ENCODE measurements at places on chromosomes 7 and 10.

GRCh38 chr7:144011458-144012230 is 11.5 kb downstream of the OR6B1 start:
- no peak for DNase-seq

- DNase-seq = no peak
Observed at GRCh38 chr7:155124706-155125105, 54.6 kb downstream of the HTR5A start.

DNA sequence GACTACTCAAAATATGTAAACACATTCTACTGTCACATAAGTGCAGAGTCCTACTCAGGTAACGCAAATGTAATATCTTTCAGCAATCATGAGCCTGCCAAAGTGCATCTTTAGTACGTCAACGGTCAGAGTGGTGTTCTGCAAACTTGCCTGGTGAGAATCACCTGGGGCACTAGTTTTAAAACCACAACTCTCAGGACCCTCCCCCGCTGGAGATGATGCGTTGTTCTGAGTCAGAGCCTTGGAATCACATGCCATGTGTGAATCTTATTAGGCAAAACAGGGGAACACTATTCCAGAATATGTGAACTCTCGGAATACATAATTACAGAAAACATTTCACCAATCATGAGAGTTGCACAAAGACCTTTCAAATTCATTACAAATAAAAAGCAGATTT is 115.7 kb downstream of the TPK1 start:
- no peak for DNase-seq

- no peak for DNase-seq
Observed at GRCh38 chr7:112110175-112110574, 96.0 kb downstream of the DOCK4 start.

DNA sequence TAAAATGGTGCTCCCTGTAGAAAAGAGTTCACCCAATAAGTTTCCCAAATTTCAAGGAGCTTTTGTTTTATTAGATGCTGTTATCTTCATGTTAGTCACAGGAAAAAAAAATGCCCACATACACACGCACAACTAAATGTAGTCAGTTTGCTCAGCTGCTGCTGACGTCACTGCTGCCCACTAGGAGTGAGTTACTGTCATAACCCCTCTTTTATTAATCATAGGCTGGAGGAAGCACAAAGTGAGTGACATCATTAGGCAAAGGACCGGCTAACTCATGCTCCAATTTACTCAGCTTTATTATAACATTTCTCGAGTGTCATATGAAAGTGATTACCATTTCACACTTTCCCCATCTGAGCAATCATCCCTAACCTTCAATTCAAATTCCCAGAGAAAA is 6.7 kb upstream of the INHBA start:
- peak; percentile 26 for DNase-seq

GRCh38 chr7:48144291-48144768 is 26.9 kb upstream of the ABCA13 start:
- peak; percentile 88 for DNase-seq

DNA sequence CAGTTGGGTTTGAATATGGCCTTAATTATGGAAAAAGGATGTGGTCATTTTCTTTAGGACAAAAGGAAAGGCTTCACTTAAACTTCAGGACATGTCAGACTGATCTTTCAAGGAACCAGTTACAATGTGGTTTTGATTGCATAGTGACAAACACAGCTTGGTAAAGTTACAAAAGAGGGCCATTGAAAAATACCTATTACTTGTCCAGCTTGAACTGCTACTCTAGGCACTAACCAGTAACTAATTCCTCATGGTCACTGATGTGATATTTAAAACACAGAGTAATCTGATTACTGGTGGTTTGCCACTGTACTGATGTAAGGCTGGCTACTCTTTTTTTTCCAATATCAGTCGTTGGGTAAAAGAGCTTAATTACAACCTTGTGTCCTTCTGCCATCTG is 22.6 kb downstream of the TES start:
- DNase-seq = no peak

DNA sequence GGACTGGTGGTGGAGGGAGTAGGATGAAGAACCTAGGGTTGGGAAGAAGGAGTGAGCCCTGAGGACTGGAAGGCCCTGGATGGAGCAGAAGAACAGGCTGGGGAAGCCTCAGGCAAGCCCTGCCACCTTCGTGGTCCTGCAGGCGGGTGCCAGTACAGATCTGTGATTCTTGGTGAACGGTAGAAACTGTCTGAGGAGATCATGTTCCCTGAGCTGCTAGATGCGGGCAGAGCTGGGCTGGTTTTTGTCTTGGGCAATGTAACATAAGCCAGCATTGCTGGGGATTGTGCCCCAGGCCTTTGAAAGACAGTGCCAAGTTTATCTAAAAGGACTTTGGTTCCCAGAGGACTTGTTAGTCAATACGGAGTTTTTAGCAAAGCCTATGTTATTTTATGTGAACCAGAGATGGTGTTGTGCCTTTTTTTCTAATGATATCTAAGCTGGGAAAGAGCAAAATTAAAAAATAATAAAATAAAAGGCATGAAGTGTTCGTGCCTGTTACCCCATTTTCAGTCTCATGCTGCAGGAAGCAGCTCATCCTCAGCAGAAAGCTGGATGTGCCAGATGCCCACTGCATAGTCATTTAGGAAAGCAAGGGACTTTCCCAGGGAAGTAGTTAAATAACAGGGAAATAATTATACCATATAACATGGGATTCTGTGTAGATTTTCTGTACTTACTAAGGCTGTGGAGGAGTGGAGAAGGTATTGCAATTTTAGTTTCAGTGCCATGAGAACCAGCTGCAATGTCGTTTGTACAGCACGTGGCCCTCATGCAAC is 24.4 kb upstream of the FIGNL1 start:
- DNase-seq = no peak

DNA sequence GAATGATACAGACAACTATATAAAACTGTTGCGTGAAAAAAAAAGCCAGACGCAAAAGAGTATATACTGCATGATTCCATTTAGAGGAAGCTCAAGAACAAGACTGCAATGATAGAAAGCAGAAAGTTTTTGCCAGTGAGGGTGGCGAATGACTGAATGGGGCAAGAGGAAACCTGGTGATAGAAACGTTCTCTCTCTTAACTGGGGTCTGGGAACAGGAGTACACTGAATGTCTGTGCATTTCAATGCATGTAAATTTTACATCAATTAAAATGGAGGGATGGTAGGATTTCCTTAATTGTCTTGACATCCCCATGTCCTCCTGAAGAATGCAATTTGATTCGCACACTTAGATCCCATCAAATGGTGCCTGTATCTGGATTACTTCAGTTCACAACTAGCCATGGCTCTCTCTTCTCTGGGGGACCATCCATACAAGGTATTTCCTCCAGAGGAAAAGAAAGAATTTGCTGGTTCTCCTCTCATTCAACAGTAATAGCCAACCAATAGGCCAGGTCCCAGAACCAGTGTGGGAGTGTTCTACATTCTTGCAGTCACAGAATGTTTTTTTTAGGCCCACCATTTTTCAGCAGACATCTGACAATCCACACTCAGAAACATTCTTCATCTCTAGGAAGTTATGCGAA is 221.0 kb upstream of the KLF14 start:
- no peak for DNase-seq

GRCh38 chr7:108809356-108809755 is 239.7 kb downstream of the DNAJB9 start:
- DNase-seq = no peak

DNA sequence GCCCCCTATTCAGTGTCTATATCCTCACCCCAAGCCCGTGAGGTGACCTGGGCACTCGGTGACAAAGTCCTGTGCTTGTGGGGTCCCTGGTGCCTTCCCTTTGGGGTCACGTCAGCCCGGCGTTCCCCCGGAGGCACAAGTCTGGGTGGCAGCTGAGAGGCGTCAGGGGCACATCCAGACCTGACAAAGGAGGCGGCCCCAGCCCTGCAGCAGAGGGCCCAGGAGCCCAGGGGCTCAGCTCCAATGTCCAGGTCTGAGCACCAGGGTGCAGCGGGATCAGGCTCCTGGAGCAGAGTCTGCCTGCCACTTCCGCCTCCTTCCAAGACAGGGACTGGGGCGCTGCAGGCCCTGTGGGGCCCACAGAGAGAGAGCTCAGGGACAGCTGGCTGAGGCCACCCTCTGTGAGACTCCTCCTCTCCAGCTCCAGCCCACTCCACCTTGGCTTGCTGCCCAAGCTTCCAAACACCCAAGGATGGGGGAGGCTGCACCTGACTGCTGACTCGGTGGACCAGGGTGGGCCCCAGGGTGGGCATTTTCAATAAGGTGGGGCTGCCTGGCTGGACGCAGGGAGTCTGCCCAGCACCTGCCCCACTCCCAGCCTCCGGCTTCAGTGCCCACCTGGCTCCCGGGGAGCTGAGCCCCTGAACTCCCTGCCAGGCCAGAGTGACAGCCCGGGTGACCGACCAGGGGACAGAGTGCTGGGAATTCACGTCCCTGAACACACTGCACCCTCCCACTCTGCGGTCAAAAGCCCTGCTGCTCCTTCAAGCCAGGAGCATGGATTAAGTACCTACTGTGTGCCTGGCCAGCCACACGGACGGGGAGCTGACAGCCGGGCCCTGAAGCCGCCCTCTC is 1.0 kb upstream of the KNDC1 start:
- DNase-seq = peak; percentile 46

GRCh38 chr10:130062201-130062600 is 48.4 kb downstream of the C10orf143 start:
- DNase-seq = no peak

Measured in SW480 (cell line).